Activated CD4-positive, alpha-beta T cell treated with anti-CD3 and anti-CD28 coated beads, Interleukin-2, amount 10 ng/mL, durations not matched to agents 24 days and 14 days (primary cell): ENCODE measurements at places on chromosomes 11 and 22. TPM values are rescaled to one million over a fixed set of nuclear protein-coding genes. Genes with fewer than 3 reads are reported as not detected.

The WNT11 gene
- total RNA-seq: 0.69 and 1.2 TPM in 2 replicates

The BBOX1 gene
- total RNA-seq: not detected in 2 replicates

The BRSK2 gene
- 0.84 and 0.97 TPM in 2 replicates for total RNA-seq

The CRYBB3 gene
- total RNA-seq: 0.49 TPM in 1 of 2 replicates, not detected in the other

The PATE2 gene
- not detected in 2 replicates for total RNA-seq

The MS4A12 gene
- total RNA-seq: not detected in 2 replicates

The OR8G1 gene
- total RNA-seq: not detected in 2 replicates

The RTN4R gene
- 1.6 and 1.7 TPM in 2 replicates for total RNA-seq

The SULT4A1 gene
- total RNA-seq: not detected in 2 replicates

The MTMR3 gene
- total RNA-seq: 21.0 and 23.9 TPM in 2 replicates

The DAGLA gene
- 0.09 and 0.14 TPM in 2 replicates for total RNA-seq

The PGA5 gene
- total RNA-seq: not detected in 2 replicates

The ASCL3 gene
- total RNA-seq: not detected in 2 replicates

The PLA2G3 gene
- not detected in 2 replicates for total RNA-seq

The TYR gene
- total RNA-seq: not detected in 2 replicates

The SOX6 gene
- total RNA-seq: not detected in 2 replicates

The PLAAT2 gene
- total RNA-seq: not detected in 2 replicates

The OR2AT4 gene
- total RNA-seq: not detected in 2 replicates

The RIMBP3C gene
- total RNA-seq: 0.19 and 0.26 TPM in 2 replicates

The RIN1 gene
- total RNA-seq: 0.99 and 1.1 TPM in 2 replicates

The TSSK2 gene
- total RNA-seq: not detected in 2 replicates

The PIWIL4 gene
- 0.65 and 0.73 TPM in 2 replicates for total RNA-seq

The KCNQ1OT1 gene
- 0.59 and 0.61 TPM in 2 replicates for total RNA-seq

The LARGE2 gene
- total RNA-seq: not detected in 2 replicates

The TEAD1 gene
- 0.49 and 0.66 TPM in 2 replicates for total RNA-seq

The CTNND1 gene
- total RNA-seq: 4.9 and 6.0 TPM in 2 replicates

The HOATZ gene
- not detected in 2 replicates for total RNA-seq

The RAB39A gene
- not detected in 2 replicates for total RNA-seq

The FADS2 gene
- 278 and 283 TPM in 2 replicates for total RNA-seq

The OR10A2 gene
- not detected in 2 replicates for total RNA-seq

The DGCR6 gene
- total RNA-seq: 1.3 and 1.5 TPM in 2 replicates

The EIF1AD gene
- total RNA-seq: 64.9 and 75.9 TPM in 2 replicates

The MFNG gene
- total RNA-seq: 207 and 231 TPM in 2 replicates

The PHLDB1 gene
- total RNA-seq: 1.3 and 1.7 TPM in 2 replicates

The KRTAP5-8 gene
- not detected in 2 replicates for total RNA-seq

The OR8D1 gene
- not detected in 2 replicates for total RNA-seq

The DBX1 gene
- not detected in 2 replicates for total RNA-seq

The SMIM35 gene
- 0.14 and 0.28 TPM in 2 replicates for total RNA-seq

The EFCAB6 gene
- total RNA-seq: 0.23 TPM in 1 of 2 replicates, not detected in the other

The DEUP1 gene
- total RNA-seq: not detected in 2 replicates

The ILK gene
- total RNA-seq: 89.6 and 92.4 TPM in 2 replicates

The RIBC2 gene
- total RNA-seq: 12.4 and 13.5 TPM in 2 replicates

The MMP13 gene
- total RNA-seq: not detected in 2 replicates

The POU2AF3 gene
- 0.21 and 0.37 TPM in 2 replicates for total RNA-seq

The KRTAP5-5 gene
- not detected in 2 replicates for total RNA-seq

The ACR gene
- not detected in 2 replicates for total RNA-seq

The SPA17 gene
- 1.6 and 2.4 TPM in 2 replicates for total RNA-seq

The TSPAN4 gene
- 14.8 and 15.1 TPM in 2 replicates for total RNA-seq

The CENPM gene
- total RNA-seq: 86.9 and 88.6 TPM in 2 replicates

The TCN2 gene
- total RNA-seq: 0.35 and 0.45 TPM in 2 replicates

The CPT1B gene
- total RNA-seq: 63.1 and 71.5 TPM in 2 replicates
